ENCODE measurements at places on chromosomes 12 and 14. TPM values are rescaled to one million over a fixed set of nuclear protein-coding genes. Genes with fewer than 3 reads are reported as not detected.

GRCh38 chr12:90987101-90987500 is 17.7 kb downstream of the EPYC start:
- no peak for DNase-seq
- no peaks in the 10 kb centered on the region for H3K36me3 ChIP-seq
- no peak overlapping the region for H3K27ac ChIP-seq
- H3K27me3 ChIP-seq, result no peaks in the 10 kb centered on the region
- H3K4me1 ChIP-seq, result no peaks in the 10 kb centered on the region

DNA sequence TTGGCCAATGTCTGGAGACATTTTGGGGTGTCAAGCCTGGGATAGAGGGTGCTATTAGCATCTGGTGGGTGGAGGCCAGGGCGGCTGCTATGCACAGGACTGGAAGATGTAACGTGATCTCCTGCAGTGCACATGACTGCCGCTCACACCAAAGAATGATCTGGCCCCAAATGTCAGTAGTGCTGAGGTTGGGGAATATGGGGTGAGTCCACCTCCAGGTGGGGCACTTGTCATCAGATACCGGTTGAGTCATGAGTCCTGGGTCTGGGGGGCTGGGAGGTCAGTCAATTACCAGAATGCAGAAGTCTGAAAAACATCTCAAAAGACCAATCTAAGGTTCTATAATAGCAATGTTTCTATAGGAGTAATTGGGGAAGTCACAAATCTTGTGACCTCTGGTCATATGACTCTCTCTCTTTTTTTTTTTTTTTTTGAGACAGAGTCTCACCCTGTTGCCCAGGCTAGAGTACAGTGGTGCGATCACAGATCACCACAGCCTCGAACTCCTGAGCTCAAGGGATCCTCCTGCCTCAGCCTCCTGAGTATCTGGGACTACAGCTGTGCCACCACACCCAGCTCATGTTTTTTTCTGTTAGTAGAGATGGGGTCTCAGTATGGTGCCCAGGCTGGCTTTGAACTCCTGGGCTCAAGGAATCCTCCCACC is 6.0 kb upstream of the SDSL start:
- H3K4me3 ChIP-seq, result no peak overlapping the region
- DNase-seq, result no peak
- no peaks in the 10 kb centered on the region for H3K36me3 ChIP-seq
- H3K27ac ChIP-seq, result no peak overlapping the region
- H3K27me3 ChIP-seq, result peaks cover 7% of the 10 kb centered on the region
- no peaks in the 10 kb centered on the region for H3K4me1 ChIP-seq

- peak overlapping the region; percentile 17 for H3K27ac ChIP-seq
- peaks cover 6% of the 10 kb centered on the region for H3K36me3 ChIP-seq
- peaks cover 39% of the 10 kb centered on the region for H3K4me1 ChIP-seq
- peak; percentile 82 for DNase-seq
- H3K4me3 ChIP-seq, result peak overlapping the region; percentile 7
These were observed 10.0 kb downstream of the TMCC3 start for GRCh38 chr12:94640134-94640928.

GRCh38 chr12:11687528-11687927 is 38.1 kb downstream of the ETV6 start:
- peaks cover 12% of the 10 kb centered on the region for H3K36me3 ChIP-seq
- H3K27me3 ChIP-seq, result no peaks in the 10 kb centered on the region
- no peak overlapping the region for H3K4me3 ChIP-seq
- H3K4me1 ChIP-seq, result peaks cover 2% of the 10 kb centered on the region
- DNase-seq, result no peak

Gene IRAK3
- total RNA-seq, result 0.20 TPM

Gene KLRK1
- 195 TPM for total RNA-seq

DNA sequence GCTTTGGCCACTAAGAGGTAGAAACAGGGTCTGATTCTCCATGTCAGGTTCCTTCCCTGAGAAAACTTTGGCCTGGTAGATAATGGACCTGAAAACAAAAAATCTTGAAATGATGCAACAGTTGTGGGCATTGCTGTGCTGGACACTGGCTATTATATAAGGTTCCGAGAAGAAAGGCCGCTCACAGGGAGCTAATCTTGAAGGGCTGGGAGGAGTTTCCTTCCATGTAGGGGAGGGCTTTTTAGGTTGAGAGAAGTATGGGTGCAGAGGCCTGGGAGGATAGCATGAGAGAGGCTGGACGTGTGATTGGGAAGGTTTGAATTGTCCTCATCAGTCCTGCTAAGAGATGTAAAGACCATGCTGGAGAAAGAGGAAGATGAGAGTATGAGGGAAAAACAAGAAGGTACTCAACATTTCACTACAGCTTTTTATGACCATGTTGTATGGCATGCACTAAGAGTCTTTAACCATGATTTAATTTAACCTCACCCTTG is 11.6 kb downstream of the LRRK2 start:
- H3K36me3 ChIP-seq, result no peaks in the 10 kb centered on the region
- no peak overlapping the region for H3K4me3 ChIP-seq
- no peak for DNase-seq
- H3K4me1 ChIP-seq, result no peaks in the 10 kb centered on the region
- no peak overlapping the region for H3K27ac ChIP-seq

GRCh38 chr12:105462831-105463230 is 132.3 kb downstream of the C12orf75 start:
- no peaks in the 10 kb centered on the region for H3K4me1 ChIP-seq
- H3K27ac ChIP-seq, result no peak overlapping the region
- H3K4me3 ChIP-seq, result no peak overlapping the region
- no peaks in the 10 kb centered on the region for H3K36me3 ChIP-seq
- peaks cover 25% of the 10 kb centered on the region for H3K27me3 ChIP-seq

Gene AGAP2
- total RNA-seq, result 72.7 TPM

Data from activated CD8-positive, alpha-beta memory T cell treated with anti-CD3 and anti-CD28 coated beads, Interleukin-2, amount 10 ng/mL, durations not matched to agents 7 days and 5 days (primary cell).